ENCODE measurements at places on chromosomes 12 and 14.

DNA sequence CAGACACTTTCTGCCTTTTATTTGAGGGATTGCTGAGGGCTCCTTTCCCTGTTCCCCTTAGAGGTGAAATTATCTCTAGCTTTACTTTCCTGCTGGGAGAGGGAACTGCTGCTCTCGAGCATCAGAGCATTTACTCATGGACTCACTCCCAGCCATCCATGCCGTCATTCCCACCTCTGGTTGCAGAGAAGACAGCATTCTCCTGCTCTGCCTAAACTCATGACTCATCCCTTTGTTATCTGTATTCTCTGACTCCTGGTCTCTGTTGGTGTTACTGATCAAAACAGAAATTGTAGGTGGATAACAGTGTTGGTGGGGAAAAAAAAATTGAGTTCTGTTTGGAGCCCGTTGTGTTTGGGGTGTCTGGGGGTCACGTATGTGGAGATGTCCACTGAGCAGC, 159.3 kb downstream of the TTC8 start:
- DNase-seq = no peak

DNA sequence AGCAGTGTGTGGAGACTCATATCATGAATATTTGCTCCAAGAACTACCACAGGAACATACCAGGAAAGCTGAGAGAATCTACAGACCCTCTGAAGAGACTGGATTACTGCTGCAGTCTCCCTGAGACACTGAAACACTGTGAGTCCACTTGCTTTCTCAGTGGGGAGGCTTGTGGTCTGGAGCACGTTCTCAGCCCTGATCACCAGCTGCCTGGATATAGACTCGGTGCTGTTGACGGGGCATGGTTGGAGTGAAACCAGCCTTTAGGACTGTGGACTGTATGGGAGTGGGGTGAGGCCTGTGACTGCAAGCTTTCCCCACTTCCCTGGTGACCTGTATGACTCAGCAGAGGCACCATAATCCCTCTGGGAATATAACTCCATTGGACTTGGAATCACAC, 525.8 kb upstream of the FBXO33 start:
- no peak for DNase-seq

DNA sequence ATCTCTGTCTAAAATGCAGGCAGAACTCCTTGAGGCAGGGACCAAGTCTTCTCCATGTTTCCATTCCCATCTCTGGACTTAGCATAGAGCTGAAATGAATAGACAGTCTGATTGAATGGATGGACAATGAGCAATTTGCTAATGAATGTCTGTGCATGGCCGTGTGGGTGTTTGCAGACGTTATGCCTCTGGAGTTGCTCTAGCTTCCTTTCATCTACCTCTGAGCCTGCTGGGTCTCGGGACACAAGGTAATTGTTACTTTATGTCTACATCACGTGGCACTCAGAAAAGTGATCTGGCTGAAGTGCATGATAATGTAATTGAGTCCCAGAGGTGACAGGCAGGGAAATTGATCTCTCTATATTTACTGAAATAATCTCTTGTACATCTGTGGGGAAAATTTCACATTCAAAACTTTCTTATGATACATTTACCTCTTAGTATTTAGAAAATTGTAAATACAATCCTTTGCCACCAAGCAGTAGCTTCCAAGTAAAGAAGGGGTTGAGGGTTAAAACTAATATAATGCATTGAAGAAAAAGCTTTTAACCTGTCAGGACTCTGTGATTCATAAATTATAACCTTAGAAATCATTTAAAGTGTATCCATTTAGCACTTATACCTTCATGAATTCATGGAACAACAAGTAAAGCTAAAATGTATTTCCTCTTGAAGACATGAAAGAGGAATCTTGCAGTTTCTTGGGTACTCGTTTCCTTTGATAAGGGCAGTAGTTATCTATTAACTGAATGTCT, 424.1 kb downstream of the APAF1 start:
- no peak for DNase-seq

GRCh38 chr12:107533218-107533617, 152.4 kb upstream of the PWP1 start:
- DNase-seq = no peak

GRCh38 chr12:70359458-70360197, 6.5 kb upstream of the KCNMB4 start:
- DNase-seq = no peak

- DNase-seq = no peak
Observed at GRCh38 chr12:124509676-124510300, 57.6 kb downstream of the NCOR2 start.

DNA sequence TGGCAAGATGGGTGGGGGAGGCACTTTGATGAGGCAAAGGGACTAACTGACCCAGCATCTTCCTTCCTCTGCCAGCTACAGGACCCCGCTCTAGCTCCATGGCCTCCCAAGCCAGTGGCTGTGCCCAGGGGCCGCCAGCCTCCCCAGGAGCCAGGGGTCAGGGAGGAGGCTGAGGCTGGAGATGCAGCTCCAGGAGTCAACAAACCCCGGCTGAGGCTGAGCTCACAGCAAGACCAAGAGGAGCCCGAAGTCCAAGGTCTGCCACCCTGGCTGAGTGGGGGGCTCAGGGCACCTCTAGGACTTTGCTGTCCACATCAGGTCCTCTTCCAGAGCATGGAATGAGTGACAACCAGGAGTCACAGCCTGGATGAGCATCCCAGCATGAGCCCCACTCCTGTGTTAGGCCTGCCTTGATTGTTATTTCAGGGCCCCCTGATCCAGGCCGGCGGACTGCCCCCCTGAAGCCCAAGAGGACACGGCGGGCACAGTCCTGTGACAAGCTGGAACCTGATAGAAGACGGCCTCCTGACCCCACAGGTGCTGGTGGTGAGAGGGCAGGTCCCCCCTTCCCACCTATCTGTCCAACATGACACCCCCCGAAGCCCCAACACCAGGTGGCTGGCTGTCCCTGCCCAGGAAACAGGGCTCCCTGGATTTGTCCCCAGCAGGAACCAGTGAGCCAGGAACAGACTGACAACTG, 2.5 kb upstream of the CPNE6 start:
- no peak for DNase-seq
